ENCODE measurements at places on chromosomes 1 and 21.

DNA sequence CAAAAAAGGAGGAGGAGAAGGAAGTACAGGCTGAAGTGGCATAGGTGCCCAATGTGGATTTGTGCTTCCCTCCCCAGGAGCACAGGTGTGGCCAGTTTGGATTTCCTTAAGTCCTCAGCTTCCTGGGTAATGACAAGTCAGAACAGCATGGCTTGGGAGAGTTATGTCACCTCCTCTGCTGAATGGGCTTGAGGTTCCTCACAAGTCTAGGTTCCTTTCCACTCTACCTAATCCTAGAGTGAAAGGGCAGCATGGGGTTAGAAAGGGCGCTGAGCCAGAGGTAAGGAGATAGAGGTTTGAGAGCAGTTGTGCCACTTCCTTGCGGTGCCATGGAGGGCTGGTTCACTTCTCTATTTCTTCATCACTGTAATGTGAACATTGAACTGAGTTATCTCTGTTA lies 35.5 kb upstream of the IL20 start:
- peak; percentile 76 for DNase-seq

GRCh38 chr1:210321131-210321530 lies 7.6 kb upstream of the HHAT start:
- DNase-seq, result no peak

- DNase-seq, result no peak
These were observed 39.6 kb downstream of the UBASH3A start for GRCh38 chr21:42443181-42443785.

- no peak for DNase-seq
These were observed 11.3 kb downstream of the ZNF362 start for GRCh38 chr1:33267468-33268205.

DNA sequence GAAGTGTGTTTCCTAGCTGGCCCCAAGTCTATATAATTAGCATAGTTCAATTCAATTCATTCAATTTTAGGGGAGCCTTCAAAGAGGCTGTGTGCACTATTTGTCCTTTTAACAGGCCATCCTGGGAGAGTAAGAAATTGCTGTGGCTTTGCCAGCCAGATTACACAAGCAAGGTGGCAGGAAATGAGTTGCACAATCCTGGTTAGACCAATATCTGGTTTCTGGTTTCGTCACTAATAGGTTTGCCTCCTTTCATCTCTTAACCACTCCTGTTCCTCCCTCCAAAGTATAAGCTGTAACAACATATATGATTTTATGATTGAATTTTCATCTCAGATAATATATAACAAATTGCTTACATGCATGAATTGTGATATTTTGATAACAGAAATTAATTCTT lies 84.1 kb upstream of the NEGR1 start:
- peak; percentile 79 for DNase-seq

DNA sequence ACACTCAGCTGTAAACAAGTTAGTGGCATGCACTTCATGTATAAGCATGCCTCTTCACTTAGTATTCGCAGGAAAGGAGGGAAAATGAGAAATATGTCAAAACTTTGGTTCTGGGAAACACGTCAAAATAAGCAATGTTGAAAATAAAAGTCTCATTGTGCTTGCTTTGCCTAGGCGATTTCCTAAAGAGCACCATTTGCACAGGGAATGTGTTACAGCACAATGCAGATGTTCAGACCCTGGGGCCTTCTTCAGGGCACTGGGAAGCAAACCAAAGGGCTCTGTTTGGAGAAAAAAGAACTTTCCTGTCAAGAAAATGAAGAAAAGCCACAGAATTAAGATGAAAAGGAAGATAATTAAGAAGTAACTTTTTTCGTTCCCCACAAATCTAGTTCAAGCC lies 98.6 kb upstream of the PLD5 start:
- no peak for DNase-seq

- DNase-seq, result no peak
These were observed 35.1 kb downstream of the ATP1A1 start for GRCh38 chr1:116408193-116408592.

DNA sequence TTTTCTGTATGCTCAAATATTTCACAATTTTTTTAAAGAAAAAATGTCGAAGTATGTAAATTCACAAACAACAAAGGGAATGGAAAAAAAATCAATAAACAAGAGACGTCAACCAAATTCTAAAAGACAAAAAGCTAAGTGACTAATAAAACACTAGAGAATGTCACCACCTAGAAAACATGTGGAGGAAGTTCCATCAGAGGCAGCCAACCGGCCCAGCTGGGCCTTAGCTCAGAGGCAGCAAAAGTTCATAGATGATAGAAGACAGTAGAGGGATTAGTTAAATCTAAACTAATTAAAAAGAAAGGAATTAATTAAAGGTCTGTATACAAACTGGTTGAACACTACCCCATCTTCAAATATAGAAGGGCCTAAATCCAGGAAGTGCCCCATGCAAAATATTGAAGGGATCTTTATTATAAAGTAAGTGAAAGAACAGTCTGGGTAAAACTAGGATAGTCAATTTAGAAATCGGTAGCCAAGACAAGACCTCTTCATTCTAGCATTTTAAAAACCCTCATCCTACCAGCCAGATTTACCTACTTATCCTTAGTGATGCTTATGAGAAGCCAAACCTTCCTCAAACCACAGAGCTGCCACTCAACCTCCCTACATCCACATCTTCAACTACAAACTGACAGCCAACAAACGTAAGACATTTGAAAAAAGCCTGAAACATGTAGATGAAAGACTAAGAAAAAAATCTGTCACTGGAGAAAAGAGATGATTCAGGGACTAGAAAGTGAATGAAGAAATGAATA lies 23.7 kb downstream of the MRPL39 start:
- no peak for DNase-seq

GRCh38 chr1:94095112-94095637 lies 25.8 kb downstream of the ABCA4 start:
- DNase-seq, result no peak

GRCh38 chr1:81264976-81265375 lies 535.8 kb upstream of the ADGRL2 start:
- no peak for DNase-seq

GRCh38 chr1:228685081-228685660 lies 50.1 kb upstream of the RHOU start:
- DNase-seq, result no peak

DNA sequence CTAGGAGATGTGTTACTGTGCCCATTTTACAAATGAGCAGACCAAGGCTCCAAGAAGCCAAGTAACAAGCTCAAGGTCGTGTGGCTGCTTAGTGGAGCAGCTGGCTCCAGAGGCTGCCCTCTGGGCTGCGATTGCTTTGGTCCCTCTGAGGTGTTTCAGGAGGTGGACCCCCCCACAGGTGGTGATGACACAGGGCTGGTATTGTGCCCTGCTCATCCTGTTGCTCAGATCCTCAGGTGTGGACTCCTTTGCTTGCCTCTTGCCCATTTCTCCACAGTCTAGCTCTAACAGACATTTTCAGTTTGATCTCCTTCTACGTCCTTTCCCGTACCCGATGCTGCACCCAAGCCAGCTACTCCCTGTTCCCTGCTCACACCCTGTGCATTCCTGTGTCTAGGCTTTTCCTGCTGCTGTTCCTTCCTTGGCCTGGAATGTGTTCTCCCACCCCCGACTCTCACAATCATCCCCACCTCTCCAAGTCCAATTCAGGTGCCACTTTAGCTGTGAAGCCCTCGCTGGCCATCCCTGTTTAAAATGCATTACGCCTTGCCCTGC lies 28.1 kb upstream of the GRHL3 start:
- no peak for DNase-seq

- DNase-seq, result peak; percentile 13
These were observed 43.3 kb downstream of the GPR137B start for GRCh38 chr1:236185687-236186086.

GRCh38 chr21:18155508-18156193 lies 89.0 kb upstream of the CHODL start:
- DNase-seq, result peak; percentile 46

- no peak for DNase-seq
These were observed 19.0 kb upstream of the PRELP start for GRCh38 chr1:203456577-203456976.

GRCh38 chr21:17784604-17785402 lies 34.4 kb downstream of the C21orf91 start:
- DNase-seq, result peak; percentile 33

- DNase-seq, result peak; percentile 7
These were observed 498.7 kb upstream of the NFIA start for GRCh38 chr1:60583696-60584095.

- DNase-seq, result peak; percentile 33
These were observed 61.0 kb downstream of the DNTTIP2 start for GRCh38 chr1:93817819-93818569.

GRCh38 chr1:208205216-208206013 lies 38.8 kb downstream of the PLXNA2 start:
- no peak for DNase-seq

- DNase-seq, result no peak
These were observed 146.8 kb upstream of the B3GALT2 start for GRCh38 chr1:193333166-193333565.

DNA sequence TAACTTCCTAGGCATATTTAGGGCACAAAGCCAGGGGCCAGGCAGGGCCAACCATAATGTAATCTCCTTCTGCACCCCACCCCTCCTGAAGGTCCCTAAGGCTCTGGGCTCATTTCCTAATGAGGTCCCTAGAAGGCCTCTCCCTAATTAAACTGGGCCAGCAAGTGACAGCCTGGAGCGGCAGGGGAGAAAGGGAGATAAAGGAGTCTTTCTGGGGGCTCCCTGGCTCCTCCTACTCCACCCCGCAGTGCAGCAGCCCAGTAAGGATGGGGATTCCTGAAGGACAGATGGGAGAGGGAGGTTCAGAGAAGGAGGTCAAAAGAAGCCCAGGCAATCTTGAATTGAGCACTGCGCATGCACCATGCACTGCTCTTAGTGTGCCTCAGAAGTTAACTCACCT lies 12.8 kb downstream of the LRP8 start:
- DNase-seq, result no peak

GRCh38 chr1:228106800-228107054 lies 2.4 kb downstream of the MRPL55 start:
- no peak for DNase-seq

GRCh38 chr1:208731981-208732821 lies 488.0 kb upstream of the PLXNA2 start:
- DNase-seq, result peak; percentile 1

- DNase-seq, result no peak
These were observed 43.6 kb upstream of the ROR1 start for GRCh38 chr1:63730211-63730610.

- no peak for DNase-seq
These were observed 4.8 kb upstream of the RGS16 start for GRCh38 chr1:182608845-182609610.

DNA sequence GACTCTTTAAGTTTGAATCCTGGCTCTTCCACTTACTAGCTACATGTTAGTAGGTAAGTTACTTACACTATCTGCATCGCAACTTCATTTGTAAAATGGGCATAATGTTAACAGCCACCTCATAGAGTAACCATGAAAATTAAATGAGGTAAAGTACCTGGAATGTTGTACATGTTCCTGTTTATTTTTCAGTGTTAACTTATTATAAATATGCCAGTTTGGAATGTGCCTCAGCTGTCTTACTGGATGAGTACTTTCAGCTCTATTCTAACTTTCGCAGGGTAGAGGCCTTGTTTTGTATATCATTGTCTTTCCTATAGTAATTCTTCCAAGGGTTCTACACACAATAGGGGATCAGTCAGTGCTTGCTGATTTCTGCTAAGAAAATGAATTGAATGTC lies 167.4 kb downstream of the DUSP10 start:
- no peak for DNase-seq

GRCh38 chr1:15573477-15573876 lies 11.4 kb downstream of the AGMAT start:
- no peak for DNase-seq

GRCh38 chr1:26772687-26773086 lies 15.1 kb upstream of the PIGV start:
- no peak for DNase-seq

- DNase-seq, result no peak
These were observed 60.6 kb downstream of the DYRK1A start for GRCh38 chr21:37427221-37427620.

GRCh38 chr1:200373811-200374231 lies 36.0 kb downstream of the ZNF281 start:
- no peak for DNase-seq

DNA sequence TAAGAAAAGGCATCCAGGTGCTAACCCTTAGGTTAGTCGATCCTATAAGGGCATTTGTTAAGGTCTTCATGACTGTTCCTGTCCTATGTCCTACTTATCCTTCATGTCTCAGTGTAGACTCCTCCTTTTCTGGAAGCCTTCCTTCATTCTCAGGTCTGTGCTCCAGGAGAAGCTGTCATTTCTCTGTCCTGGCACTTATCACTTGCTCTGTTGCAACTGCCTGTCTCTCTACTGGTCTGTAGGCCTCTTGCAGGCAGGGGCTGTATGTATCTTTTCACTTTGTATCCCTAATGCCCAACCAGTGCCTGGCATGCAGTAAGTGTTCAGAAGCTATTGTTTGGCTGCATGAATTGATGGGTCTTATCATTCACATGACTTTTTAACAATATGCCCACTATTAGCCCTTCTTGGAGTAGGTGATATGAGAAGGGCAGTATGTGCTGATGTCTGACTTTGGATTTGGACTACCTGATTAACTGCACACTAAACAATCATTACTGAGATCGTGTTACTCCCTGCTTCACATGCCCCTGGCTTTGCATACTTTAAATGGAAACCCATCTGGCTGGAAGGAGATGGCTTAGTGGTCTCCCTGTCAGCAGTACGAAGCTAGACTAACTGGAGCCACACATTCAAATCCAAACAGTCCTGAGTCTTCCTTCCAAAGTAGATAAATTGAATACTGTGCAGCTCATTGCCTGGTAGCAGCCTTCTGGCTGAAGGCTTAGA lies 88.8 kb downstream of the RGL1 start:
- DNase-seq, result no peak

DNA sequence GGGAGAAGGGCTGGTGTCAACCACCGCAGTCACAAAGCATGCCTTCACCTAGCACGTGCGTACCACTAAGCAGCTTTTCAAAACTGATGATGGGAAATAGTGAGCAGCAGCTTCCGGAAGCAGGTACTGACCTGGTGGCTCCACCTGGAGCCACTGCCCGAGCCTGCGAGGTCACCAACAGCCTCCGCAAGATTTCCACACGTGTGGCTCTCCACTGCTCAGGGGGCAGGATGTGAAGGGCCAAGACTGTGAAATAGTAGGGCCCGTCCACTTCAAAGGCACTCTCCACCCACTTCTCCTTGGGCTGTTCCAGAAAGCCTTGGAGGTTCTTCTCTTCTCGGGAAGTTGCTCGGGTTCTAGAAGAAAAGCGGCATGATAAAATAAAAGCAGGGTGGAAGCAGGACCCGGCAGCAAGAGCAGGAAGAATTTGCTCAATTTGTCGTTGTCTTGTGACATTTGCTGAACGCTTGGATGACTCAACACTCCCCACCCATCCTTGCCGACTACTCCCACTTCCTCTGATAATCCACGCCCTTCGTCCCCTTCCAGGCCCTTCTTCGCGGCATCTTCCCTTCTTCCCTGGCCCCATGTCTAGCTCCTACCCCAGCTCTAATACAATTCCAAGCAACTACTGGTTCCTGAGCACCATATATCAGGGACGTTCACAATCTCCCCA lies 124.9 kb upstream of the IFFO2 start:
- peak; percentile 85 for DNase-seq
